Activated naive CD4-positive, alpha-beta T cell treated with anti-CD3 and anti-CD28 coated beads for 36 hours (primary cell): ENCODE measurements at places on chromosomes 1 and 21.
A peak's percentile ranks its signal among the peaks of the same experiment; 100 is the strongest.

GRCh38 chr1:219465212-219466093 lies 147.5 kb downstream of the ZC3H11B start:
- no peak for DNase-seq

DNA sequence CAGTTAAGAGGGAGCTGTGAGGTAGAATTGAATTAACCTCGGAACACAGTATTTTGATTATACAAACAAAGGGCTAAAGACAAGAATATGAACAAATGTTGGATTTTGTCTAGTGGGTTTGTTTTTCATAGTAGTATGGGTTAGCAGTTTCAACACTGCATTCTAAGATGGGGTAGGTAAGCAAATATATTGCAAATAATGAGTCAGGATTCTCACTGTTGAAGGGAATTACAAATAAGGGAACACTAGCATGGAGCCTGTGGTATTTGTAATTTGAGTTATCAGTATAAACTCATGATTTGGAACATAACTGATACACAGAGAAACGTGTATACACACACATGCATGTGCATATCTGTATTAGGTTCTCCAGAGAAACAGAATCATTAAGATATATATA lies 44.5 kb downstream of the CD55 start:
- no peak for DNase-seq

DNA sequence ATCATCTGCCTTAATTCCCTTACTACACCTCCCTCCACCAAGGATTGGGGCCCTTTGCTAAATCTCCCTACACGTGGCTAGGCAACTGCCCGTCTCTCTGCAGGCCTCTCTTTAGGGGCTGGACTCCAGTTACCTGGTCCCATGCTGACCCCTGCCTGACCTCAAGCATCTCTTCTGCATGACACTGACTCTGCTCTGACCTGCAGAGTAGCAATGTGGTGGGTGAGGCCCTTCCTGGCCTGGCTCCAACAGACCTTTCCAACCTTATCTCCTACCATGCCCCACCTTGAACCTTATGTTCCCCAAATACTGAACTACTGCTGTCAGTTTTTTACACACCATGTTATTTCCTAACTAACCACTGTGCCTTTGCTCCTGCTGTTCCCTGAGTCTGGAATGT lies 45.9 kb upstream of the EPS15 start:
- DNase-seq = no peak

DNA sequence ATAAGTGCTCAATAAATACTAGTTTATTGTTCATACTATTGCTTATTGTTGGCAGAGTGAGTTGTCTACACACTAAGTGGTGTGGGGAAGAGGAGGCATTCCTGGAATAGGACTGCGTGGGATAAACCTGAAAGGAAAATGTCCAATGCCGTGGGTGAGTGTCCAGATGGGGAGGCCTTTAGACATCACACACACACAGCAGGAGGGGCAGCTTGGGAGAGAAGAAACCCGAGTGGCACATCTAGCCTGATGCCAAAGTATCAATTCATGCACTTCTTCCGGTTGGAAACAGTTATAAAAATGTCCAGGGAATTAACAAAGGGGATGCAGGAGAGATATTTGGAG lies 27.3 kb downstream of the CCN1 start:
- no peak for DNase-seq

- no peak for DNase-seq
These were observed 29.5 kb downstream of the RUNX1 start for GRCh38 chr21:35019631-35020032.

GRCh38 chr1:174433451-174433850 lies 14.3 kb upstream of the GPR52 start:
- DNase-seq = no peak

DNA sequence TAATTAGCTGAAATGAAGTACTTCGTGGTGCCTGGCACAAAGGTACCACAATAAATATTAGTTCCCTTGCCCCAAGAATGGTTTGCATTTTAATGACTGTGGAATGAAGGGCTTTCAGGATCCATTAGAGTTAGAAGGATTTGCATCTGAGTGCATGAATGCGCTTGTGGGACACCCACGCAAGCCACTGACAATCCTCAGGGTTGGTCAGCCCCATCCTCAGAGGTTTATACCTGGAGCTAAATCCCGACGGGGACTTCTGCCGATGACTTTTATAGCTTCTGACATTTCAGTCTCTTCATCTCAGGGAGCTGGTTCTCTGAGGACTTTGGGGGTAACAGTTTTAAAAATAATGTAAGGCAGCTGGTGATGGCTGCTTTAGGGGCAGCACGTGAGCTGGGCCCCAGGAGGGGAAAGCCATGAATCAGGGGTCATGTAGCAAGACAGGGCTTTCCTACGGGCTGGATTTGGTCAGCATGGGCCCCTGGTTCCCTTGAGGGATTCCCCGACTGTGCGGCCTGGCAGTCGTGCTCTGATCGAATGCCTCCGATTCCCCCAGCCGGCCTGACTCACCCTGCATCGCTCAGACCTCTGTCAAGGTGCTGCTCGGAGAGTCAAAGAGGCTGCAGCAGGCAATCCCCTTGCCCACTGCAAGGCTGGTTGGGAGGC lies 20.8 kb upstream of the IL10 start:
- no peak for DNase-seq

DNA sequence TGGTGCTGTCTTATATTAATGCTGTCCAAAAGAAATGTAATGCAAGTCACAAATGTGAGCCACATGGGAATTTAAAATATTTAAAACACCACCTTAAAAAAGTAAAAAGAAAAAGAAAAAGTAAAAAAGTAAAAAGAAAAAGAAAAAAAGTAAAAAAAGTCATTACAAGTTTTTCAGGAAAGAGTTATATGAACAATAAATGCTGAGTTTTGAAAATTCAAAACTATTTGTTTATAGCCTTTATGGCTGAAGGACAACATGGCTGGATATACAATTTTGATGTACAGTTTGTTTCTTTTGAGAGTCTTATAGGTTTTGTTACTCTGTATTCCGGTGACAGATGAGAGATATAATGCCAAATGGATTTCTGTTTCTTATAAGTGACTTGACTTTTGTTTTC lies 29.1 kb downstream of the GPR88 start:
- DNase-seq = no peak

DNA sequence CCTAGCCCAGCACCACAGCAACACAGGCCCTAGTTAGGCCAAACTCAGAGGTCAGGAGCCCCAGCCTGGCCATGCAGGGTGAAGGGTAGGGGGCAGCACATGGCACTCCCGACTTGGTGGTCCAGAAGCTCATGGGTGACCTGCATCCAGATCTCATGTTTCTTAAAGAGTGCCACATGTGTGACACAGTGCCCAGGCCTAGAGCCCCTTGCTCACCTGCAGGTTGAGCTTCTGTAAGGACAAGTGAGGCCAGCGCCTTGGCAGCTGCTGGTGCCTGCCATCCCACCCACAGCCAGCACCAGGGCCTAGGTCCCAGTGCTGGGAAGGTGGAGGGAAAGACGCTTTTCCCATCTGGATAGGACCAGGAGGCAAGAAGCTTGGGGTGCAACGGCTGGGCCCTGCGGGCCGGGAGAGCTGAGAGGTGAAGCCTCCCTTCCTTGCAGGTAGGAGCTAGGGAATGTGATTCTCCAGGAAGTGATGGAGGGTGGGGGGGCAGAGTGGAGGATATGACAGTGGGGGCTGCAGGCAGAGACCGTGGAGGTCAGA lies 6.5 kb downstream of the SHISA4 start:
- no peak for DNase-seq

GRCh38 chr1:56061824-56062223 lies 517.5 kb downstream of the PLPP3 start:
- no peak for DNase-seq

- no peak for DNase-seq
These were observed 59.3 kb downstream of the TOR1AIP2 start for GRCh38 chr1:179818260-179818659.

DNA sequence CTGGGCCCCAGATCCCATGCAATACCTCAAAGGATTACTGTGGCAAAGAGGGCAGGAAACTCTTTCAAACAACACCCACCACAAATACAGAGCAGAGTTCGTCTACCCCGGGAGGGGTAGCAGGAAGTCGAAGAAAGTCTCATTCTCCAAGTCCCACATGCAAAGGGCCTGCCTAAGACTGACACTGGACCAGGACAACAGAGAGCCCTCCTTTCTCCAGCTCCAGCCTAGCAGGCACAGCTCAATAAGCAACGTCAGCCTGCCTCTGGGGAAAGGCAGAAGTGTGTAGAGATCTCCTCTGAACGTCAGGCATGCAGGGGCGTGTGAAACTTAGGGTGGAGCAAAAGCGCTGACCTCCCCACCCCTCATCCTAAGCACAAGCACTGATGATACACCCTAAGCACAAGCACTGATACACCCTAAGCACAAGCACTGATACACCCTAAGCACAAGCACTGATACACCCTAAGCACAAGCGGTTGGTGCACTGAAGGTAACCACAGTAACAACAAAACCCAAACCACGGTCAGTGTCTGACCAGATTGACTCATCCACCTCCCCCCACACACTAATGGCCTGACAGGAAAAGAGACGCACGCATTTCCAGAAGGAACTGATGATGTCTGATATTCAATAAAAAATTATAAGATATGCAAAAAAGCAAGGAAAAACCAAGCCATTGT lies 1.3 kb downstream of the KRTAP12-3 start:
- no peak for DNase-seq

- DNase-seq = no peak
These were observed 101.7 kb downstream of the NEK7 start for GRCh38 chr1:198258491-198258890.

DNA sequence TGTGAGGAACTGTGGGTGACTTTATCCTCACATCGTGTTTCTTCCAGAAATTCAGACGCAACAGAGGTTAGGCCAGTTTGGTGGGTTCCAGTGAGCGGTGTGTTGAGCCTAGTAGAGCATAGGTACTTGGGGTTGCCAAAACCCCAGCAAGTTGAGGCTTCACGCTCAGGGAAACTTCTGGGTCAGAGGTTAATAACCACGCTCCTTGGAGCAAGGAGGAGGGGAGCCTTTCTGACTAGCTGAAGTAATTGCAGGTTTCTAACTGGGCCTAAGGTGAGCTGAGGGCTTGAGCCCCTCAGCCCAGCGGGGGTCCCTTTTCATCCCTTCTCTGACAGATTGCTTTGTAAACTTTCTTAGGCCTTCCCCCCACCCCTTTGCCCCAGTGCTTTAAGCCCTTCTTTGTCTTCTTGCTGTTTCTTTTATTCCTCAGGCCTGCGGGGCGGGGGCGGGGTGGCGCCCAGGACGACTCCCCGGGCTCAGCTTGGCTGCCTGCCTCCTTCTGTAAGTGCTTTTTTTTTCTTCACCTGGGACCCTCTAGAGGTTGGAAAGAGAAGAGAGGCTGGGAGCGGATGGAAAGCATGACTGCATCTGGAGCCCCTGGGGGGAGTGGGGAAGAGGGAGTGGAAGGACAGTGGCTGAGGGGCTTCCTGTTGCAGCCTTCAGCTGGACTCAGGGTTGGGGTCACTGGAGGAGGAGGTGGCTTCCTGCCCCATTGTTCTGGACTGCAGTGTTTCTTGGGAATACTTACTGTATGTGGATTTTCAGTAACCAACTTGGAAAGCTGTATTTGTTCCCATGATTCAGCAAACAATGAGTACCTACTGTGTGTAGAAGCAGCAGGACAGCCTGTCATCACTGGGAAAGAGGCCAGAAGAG lies 1.3 kb upstream of the ZNF436 start:
- no peak for DNase-seq

- DNase-seq = no peak
These were observed 165.8 kb upstream of the LRRC7 start for GRCh38 chr1:69401879-69402278.

GRCh38 chr1:29718791-29719190 lies 482.5 kb downstream of the PTPRU start:
- DNase-seq = no peak

DNA sequence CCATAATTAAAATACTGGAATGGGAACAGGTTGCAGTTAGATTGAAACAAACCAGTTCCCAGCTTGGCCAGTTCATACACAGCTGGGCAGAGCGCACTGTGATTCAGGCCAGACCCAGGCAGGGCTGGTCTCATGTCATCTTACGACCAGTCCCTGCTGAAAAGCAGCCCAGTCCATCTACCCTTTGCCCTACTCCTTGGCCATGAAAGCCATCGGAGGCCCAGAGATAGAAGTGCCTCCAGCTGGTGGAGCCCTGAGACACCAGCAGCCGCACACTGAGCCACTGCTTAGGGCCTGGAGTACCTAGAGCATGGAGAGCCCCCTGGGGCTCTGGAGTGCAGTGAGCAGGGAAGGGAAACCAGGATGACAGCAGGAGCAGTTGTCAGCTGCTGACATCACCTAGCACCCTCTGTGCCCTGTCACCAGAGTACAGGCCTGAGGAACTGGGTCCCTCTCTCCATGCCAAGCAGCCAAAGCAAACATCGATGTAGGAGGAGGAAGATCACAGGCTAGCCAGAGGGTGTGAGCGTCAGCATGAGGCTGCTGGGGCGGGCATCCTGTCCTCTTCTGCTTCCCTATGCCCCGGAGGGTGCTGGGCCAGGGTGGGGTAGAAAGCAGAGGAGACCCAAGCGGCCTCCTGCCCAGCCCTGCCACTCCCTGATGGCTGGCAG lies 34.2 kb upstream of the TMEM125 start:
- no peak for DNase-seq

DNA sequence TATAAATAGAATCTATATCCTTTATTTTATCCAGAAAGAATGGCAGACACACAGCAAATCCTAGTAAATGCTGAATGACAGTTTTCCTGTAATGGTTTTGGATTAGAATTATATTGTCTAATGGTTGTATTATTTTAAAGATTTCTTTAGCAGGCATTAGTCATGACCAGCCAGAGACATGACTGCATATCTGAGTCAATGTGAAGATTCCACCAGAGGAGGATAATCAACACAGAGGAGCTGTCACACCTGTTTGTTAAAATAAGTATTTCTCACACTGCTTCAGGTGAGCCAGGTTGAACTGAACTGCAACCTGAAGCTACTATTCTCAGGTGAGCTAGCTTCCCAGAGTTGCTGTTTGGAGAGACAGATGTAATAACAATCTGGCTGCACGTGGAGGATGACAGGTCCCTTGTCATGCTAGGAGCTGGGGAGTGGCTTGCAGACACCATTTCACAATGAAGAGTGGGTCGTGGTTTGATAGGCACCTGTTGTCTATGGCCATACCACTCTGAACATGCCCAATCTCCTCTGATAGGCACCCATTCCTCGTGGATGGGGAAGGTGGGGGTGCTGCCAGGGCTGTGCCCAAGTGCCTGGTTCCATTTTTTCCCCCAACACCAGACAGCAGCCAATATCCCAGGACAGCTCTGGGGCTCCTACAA lies 94.3 kb downstream of the KCNJ6 start:
- no peak for DNase-seq

DNA sequence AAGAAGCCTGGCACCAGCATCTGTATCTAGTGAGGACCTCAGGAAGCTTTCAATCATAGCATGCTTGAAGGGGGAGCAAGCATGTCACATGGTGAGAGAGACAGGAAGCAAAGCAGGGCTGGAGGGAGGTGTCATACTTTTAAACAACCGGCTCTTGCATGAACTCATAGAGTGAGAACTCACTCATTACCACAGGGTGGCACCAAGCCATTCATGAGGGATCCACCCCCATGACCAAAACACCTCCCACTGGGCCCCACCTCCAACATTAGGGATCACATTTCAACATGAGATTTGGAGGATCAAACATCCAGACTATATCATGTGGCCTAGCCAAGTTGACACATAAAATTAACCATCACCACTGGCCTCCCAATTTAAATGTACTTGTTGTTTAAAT lies 125.1 kb upstream of the KCND3 start:
- peak; percentile 10 for DNase-seq

GRCh38 chr1:34532113-34532512 lies 222.7 kb upstream of the GJB5 start:
- DNase-seq = no peak

GRCh38 chr21:33314111-33314510 lies 10.7 kb upstream of the IFNAR1 start:
- DNase-seq = no peak

GRCh38 chr1:209355415-209355814 lies 228.1 kb upstream of the CAMK1G start:
- no peak for DNase-seq
